ENCODE measurements at places on chromosomes 1 and 21.
A peak's percentile ranks its signal among the peaks of the same experiment; 100 is the strongest.

GRCh38 chr1:15238789-15239188 is 8.2 kb upstream of the FHAD1 start:
- DNase-seq: no peak

- no peak for DNase-seq
Measured at GRCh38 chr1:30919025-30919881, 10.7 kb upstream of the SDC3 start.

DNA sequence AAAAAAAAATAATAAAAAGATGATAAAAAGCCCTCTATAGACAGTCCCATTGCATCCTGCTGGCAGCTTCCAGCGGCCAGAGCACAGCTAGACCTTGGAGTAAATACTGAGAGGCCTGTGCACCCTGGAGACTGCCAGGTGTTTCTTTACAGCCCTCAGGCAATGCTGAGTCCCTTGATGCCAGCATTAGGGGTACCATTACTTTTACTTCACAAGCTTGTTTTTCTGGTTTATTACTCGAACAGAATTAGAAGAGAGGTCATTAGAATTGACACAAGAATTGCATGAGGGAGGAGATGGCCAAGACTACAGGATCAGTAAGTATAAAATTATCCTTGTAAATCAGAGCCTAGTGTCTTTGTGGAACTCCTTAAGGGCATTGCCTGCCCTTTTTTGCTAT is 43.6 kb downstream of the AKNAD1 start:
- no peak for DNase-seq

GRCh38 chr1:77550135-77550534 is 132.3 kb downstream of the ZZZ3 start:
- DNase-seq: no peak

GRCh38 chr1:99877568-99877967 is 27.4 kb downstream of the AGL start:
- no peak for DNase-seq

GRCh38 chr1:61448914-61449313 is 276.0 kb downstream of the TM2D1 start:
- peak; percentile 89 for DNase-seq

GRCh38 chr1:4718071-4718470 is 63.7 kb downstream of the AJAP1 start:
- DNase-seq: peak; percentile 20

DNA sequence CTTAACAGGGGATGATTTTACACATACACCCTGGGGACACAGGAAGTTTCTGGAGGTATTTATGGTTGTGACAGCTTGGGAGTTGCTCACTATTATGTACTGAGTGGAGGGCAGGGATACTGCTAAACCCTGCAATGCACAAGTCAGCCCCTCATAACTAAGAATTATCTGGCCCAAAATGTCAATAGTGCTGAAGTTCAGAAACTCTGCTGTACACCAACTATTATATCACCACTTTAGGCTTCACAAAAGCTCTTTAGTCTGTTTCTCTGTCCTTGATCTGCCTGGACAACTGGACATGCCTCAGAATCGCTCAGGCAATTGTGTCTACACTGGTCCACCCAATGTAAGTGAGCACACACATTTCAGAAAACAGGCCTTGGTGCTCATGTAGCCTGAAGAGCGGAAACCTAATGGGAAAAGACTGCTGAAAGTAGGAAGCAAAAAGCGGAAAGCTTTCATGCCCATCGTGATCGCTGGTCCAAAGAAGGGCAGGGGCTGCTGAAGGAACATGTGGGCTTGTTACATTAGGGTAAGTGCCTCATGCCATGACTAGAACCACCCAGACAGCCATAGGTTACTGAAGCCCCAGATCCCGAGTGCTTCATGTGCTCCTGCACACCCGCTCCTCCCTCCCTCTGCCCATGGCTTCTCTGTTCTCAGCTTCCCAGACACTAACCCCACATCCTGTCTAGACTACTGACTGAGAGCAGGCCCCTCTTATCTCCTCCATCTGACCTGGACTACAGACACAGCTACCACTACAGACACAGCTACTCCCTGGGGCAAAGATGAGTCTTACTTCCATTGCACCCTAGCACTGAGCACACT is 73.5 kb downstream of the LRIG2 start:
- no peak for DNase-seq

- peak; percentile 83 for DNase-seq
Measured at GRCh38 chr1:23772049-23772853, 6.0 kb upstream of the PITHD1 start.

- peak; percentile 65 for DNase-seq
Measured at GRCh38 chr1:18805925-18806849, 53.3 kb downstream of the TAS1R2 start.
